D341Med (cell line): ENCODE measurements at places on chromosomes 6 and 20.

GRCh38 chr6:157505912-157506491 is 125.0 kb downstream of the ZDHHC14 start:
- DNase-seq = no peak

DNA sequence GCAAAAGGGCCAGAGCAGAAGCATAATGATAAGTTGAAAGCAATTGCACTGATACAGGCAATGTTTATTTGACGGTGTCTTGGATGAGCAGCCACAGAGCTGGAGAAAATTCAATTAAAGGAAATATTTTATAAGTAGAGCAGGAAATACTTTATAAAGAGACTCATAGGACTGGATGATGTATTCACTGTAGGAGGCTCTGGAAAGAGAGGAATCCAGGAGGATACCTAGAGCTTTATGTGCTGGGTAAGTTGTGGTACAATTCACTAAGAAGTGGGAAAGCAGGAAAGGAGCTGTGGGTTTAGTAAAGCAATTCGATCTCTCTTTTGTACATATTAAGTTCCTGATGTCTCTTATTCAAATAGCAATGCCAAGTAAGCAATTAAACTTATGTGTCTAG is 86.3 kb downstream of the C6orf118 start:
- DNase-seq = no peak

GRCh38 chr6:26071135-26071534 is 16.1 kb upstream of the HFE start:
- no peak for DNase-seq

- no peak for DNase-seq
These were observed 327.9 kb upstream of the MARCKS start for GRCh38 chr6:113529196-113529595.

GRCh38 chr6:13362412-13362811 is 34.1 kb upstream of the TBC1D7 start:
- DNase-seq = no peak

DNA sequence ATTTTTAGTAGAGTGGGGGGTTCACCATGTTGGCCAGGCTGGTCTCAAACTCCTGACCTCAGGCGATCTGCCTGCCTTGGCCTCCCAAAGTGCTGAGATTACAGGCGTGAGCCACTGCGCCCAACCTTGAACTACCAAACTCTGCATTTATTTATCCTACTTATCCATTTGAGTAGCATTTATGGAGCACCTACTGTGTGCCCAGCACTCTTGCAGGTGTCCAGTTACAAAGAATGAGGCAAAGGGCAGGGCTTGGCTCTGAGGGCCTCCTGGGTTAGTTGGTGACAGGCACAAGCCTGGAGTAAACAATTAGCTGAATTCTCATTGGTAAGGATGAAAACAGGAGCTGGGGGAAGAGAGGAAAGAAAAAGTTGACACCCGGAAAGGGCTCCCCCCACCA is 93.4 kb upstream of the FOXP4 start:
- DNase-seq = no peak

DNA sequence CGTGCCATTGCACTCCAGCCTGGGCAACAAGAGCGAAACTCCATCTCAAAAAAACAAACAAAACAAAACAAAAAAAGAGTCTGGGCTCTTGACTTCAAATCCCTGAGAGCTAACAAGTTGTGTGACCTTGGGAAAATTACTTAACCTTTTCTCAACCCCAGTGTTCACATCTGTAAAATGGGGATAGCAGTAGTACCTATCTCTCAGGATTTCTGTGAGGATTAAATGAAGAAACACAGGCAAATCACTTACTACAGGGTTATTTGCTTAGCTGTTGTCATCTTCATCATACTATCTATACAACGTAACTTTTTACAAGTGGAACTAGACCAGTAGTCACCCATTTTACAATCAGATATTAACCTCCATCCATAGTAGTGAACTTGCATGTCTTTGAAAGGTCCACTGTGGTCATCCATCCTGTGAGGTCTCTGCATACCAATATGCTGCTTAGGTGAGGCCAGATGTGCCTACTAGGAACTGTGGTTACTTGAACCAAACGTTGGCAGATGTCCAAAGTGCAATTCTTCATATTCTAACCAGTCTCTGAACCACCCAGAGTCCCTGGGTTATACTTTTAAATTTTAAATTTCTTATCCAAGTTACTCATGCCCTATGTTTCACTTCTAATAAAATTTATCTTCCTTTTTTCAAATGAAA is 128.9 kb upstream of the BEND3 start:
- DNase-seq = no peak

GRCh38 chr6:86070151-86070550 is 427.5 kb upstream of the SYNCRIP start:
- no peak for DNase-seq

GRCh38 chr6:127475135-127475822 is 16.1 kb upstream of the KIAA0408 start:
- no peak for DNase-seq

DNA sequence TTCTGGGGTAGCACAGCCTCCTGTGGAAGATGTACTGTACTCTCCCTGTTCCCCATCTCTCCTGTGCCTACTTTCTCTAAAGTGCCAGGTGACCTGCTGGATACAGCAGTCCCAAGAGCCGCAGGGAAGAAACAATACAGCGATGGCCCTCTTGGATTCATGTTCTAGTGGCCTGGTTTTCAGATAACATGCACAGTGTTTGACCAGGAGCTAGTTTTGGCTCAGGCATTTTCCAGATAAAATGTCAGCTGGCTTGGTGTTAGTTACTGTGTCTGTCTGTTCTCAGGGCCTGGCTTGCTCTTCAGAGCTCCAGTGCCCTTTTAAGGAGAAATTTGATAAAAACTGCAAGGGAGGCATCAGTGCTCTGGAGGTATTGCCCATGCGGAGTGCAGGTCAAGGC is 41.3 kb downstream of the GABRR2 start:
- no peak for DNase-seq

DNA sequence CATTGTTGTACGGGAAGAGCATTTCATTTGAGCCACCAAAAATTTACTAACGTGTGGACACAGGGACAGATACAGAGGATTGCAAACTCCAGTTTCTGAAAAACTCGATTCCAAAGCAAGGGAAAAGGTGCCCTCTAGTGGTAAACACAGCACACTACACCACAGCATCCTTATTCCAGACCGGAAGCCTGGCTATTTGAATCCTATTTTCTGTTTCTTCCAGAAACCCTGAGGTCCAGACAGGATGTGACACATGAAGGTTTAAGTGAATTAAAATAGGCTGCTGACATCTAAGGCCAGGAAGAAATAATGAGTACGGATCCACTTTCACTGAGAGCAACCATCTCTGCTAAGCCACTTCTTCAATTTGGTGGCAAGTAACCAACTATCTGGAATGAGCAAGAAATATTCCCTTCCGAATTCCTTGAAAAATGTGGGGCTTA is 31.8 kb upstream of the GMPR start:
- peak; percentile 67 for DNase-seq

DNA sequence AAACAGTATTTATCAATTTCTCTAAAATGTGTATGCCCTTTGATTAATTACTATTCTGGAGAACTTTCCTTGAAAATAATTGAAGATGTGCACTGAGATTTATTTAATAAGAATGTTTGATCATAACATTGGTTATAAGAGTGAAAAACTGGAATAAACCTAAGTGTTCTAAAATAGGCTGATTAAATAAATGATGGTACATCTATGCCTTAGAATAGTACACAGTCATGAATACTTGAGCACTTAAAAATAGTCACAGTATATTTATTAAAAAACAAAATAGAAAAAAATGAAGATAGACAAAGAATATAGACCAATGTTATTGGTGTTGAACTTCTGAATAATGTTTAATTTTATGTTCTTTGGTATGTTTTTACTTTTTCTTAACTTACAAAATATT is 93.0 kb downstream of the ZNF217 start:
- DNase-seq = no peak
